NCI-H187 (cell line): ENCODE measurements at places on chromosomes 6 and 20.

DNA sequence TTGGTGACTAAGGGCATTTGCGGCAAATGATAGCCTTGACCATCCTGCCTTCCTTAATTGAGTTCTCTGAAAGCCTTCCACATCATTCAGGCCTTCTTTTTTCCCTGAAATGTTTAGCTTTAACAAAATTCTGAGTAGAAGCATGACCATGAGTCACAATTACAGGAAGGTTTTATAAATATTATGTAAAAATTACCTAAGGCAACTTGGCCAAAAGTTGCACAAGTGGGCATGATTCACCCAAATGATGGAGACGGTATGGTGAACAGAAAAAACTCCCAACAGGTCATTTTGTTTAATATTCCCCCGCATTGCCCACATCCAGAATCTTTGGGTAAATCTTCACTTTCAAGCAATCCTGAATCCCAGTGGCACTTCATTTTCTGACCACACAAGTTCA is 37.0 kb downstream of the MC3R start:
- no peak for DNase-seq

- no peak for DNase-seq
Observed at GRCh38 chr6:137926207-137926731, 59.2 kb downstream of the TNFAIP3 start.

DNA sequence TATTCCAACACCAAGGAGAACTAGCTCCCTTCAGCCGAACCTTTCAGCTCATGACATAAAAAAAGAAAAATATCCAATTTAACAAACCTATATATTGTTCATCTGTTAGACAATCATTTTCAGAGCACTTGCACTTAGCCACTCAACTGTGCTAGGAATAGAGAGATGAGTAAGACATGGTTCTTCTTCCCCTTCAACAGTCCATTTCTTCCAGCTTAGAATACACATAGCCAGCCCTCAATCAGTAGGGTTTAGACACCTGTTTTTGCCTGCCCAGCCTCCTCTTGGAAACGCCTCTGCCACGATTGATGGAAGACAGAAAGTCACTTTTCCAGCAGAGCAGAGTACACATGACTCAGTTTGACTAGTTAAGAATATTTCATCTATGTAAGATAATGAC is 21.8 kb downstream of the ADNP start:
- no peak for DNase-seq

- no peak for DNase-seq
Observed at GRCh38 chr6:158013904-158014504, 32.3 kb downstream of the SYNJ2 start.

DNA sequence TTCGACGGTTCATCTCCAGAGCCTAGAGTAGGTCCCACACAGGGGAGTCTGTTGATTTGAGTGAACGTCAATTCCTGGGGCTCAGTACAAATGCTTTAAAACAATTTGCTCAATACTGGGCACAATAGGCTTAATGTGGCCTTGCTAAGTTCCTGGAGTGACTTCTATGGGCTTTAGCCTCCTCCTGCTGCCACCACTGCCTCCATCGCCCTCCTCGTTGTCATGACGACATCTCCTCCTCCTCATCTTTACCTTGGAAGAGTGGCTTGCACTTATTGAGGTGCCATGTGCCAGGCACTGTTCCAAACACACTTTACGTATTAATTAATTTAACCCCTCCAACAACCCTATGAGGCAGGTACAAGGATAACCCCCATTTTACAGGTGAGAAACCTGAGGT is 11.8 kb upstream of the ZMYND8 start:
- DNase-seq, result no peak

GRCh38 chr6:152124429-152125074 is 317.1 kb downstream of the ESR1 start:
- DNase-seq, result no peak

GRCh38 chr6:40444312-40444711 is 142.9 kb downstream of the LRFN2 start:
- no peak for DNase-seq

DNA sequence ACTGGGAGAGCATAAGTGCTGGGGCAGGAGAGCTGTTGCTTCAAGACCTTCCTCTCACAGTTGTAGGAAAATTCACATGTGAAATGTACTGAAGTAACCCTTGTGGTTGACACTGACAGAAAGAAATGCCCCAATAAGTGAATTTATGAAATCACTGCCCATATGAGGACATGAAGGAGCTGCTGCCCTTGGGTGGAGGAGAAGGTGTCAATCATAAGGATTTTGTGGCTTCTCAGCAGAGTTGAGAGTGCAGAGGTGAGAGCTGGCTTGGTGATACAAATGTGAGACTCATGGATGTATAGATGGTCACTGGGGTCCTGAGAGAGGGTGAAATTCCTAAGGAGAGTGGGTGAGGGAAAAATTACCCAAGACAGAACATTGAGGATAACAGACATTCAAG is 33.9 kb upstream of the CMTR1 start:
- no peak for DNase-seq

DNA sequence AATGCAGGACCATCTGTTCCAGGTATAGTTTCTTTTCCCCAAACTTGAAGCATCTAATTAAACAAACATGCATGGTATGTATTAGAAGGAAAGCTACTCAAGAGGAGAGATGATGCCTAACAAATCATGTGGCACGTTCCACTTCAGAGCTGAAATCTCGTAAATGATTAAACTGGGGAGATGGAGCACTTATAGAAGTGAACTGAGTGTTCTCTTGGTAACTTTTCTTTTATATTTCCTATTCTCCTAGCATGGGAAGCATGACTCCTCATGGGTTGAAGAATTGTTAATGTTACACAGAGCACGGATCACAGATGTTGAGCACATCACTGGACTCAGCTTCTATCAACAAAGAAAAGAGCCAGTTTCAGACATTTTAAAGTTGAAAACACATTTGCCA is 61.1 kb downstream of the CCN2 start:
- no peak for DNase-seq

GRCh38 chr20:47108994-47109393 is 214.4 kb downstream of the EYA2 start:
- no peak for DNase-seq

DNA sequence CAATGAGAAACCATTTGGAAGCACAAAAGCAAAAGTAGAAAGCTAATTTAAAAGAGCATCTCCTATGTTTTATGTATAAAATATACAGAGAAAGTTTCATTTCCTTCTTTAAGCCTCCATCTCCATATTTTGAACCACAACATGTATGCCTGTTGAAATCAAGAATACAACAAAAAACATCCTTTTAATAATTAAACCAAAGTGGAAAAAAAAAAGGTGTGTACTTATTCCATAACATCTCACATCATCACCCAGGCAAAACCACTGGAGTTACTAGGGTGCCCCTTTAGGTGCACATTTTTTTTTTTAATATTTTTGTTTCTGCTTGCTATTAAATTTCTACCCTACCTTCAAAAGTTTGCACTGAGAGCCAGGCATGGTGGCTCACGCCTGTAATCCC is 43.0 kb downstream of the EDN1 start:
- DNase-seq, result no peak

GRCh38 chr6:105321207-105321606 is 81.7 kb downstream of the PREP start:
- no peak for DNase-seq

- DNase-seq, result no peak
Observed at GRCh38 chr6:11043378-11043960, 636 bp downstream of the ELOVL2 start.

- DNase-seq, result no peak
Observed at GRCh38 chr20:39553120-39553519, 591.0 kb downstream of the DHX35 start.

- DNase-seq, result no peak
Observed at GRCh38 chr20:34213213-34213612, 28.0 kb upstream of the ASIP start.

- no peak for DNase-seq
Observed at GRCh38 chr6:161186173-161186769, 87.6 kb downstream of the AGPAT4 start.

DNA sequence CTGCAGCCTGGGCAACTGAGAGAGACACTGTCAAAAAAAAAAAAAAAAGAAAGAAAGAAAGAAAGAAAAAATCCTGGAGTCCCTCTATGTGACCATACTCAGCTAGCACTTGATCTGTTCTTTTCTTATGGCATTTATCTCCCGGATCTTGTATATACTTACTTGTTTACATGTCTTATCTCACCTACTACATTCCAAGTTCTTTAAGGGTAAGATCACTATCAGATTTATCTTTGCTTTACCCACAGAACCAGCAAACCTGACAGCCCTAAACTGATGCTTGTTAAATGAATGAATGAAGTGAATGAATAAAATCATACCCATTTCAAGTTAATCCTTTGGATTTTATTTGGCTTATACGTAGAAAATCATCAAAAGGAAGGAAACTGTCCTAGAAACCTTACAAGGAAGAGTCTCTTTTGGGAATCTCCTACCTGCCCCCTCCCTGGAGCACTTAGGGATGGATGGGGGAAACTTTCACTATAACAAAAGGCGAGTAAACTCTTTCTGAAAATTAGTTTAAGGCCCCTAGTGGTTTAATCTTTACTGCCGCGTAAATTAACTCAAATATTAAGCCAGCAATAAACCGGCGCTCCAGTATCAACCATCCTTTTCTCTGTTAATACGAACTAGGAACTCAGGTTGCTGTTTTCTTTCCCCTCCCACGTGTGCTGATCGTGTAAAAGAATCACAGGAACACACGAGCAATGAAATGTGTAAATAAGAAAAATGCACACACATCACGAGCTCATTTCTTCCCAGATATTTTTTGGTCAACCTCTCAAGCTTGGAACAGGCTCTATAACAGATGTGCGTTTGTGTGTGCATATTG is 1.3 kb upstream of the UTRN start:
- DNase-seq, result no peak

DNA sequence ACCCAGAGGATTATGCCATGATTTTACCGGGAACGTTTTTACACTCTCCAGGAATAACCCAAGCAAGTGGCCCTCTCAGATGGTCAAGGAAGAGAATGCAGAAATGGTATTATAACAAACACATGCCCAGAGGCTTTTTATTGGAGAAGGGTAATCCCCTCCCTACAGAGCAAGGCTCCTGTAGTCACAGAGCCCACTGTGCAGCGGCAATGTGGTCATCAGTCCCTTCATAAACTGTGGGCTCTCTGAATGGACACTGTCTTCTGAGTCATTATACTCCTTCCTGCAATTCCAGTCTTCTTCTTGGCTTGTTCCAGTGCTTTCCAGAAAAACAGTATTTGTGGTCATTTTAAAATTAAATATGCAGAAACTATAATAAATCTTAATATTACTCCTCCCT is 74.7 kb downstream of the LAMA4 start:
- DNase-seq, result no peak

DNA sequence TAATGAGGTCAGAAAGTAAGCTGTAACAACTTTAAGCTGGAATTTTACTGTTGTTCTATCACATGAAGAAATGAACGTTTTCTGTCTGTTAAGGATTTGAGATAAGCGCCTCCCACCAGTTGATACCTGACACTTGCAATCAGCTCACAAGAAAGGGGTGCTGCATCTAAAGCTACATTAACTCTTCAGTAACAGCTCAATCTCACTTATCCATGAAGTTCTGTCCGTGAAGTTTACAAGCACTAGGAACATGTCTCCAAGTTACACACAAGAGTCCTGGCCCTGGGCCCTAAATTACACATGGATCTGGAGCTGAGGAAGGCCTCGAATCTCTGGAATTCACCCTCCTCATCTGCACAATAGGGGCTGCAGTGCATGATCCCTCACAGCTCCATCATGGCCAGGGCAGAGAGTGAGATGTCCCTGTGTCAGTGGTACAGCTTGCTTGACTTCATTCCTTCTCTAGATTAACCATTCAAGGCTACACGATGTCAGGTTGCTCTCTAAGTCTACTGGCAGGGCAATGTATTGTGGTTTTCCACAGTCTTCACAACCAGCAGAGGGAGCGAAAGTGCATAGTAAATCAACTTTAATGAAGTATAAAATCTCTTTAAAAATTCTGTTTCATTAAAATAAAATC is 182.4 kb upstream of the MCHR2 start:
- no peak for DNase-seq

- DNase-seq, result no peak
Observed at GRCh38 chr6:40681622-40682021, 94.5 kb upstream of the LRFN2 start.

- no peak for DNase-seq
Observed at GRCh38 chr20:46746956-46747526, 37.6 kb downstream of the SLC2A10 start.

DNA sequence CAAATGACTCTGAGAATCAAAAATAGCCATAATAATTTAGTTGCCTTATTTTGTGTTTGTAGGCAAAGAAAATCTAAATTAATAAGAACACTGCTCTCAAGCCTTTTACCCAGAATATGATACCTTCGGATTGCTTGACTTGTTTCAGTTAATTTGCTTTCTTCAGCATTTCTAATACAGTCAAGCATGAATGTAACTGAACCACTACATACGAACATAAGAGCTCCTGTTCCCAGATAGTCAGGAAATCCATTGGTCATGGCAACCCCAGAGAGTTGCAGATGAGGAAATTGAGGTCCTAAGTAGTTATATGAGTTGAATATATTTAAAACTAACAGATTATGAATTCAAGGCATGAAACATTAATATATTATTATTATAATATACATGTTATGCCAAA is 2.9 kb downstream of the FRK start:
- no peak for DNase-seq

DNA sequence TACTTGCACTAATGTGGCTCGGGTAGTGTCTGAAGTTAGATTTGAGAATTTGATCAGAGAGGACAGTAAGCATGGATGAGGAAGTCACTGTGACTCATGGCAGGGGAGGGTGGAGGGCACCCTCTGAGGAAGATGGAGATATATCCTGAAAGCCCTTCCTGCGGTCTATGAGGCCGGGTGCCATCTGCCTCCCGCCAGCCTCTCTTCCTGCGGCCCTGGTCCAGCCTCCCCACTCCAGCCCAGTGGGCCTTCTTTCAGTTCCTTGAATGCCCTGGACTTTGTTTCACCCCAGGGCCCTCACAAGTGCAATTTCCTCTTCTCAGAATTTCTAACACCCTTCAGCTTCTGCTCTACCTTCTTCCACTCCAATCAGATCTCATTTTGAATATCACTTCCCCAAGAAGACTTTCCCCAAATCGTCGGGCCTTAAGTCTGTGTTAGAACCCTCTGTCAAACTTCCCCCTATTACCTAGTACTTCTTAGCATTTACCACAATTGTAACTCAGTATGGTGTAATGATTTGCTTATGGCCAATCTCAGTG is 20.2 kb upstream of the TNFAIP3 start:
- DNase-seq, result no peak

DNA sequence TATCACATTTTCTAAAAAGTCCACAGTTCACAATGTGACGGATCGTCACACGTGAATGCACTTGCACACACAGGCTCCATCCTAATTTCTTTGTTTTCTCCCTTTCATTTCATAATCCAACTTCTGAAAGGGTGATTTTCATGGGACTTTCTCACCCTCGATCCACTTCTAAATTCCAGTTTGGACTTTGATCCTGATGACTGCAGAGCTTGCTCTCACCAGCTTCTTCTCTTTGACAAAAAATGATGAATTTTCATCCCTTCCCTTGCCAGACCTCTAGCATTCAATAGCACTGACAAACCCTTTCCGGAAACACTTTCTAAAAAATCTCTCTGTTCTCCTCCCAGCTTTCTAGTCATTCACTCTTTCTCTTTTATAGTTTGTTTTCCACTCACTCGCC is 341.2 kb downstream of the SYNE1 start:
- no peak for DNase-seq
